ENCODE measurements at places on chromosomes 3 and 15.

- DNase-seq: no peak
Observed at GRCh38 chr15:41955807-41956525, 16.4 kb downstream of the EHD4 start.

DNA sequence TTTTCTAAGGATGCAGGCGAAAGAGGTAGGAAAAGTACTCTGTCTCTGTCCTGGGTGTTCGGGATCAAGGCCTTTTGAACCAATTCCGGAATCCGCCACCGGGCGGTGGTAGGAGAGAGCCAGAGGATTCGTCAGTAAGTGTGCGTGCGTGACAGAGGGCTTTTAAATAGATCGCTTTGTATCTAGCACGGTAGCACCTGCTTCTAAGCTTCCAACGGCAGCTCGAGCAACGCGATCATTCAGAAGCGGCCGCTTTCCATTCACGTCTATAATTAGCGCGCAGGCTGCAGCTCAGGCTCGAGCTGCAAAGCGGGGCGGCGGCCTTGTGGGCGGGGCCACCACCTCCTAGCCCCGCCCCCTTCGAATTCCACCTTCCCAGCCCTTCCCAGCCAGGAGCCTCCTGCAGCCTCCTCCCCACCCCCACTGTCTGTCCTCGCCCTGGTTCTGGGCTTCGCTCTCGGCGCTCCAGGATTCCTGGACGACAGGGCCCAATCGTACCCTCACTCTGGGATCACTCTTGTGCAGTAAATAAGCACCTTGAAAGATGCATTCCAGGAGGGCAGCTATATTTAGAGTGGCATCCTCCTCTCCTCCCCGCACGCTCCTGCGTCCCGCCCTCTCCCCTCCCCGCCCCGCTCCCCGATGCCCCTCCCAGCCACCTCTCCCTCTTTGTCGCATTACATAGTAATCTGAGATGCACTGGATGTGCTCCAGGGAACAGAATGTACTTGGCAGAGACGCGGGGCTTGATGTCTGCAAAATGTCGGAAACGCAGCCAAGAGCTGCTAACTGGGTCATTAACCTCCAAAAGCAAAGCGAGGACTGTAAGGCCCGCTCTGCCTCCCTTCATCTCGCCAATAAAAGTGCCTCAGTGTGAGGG, 224.1 kb upstream of the TPRG1 start:
- DNase-seq: no peak

DNA sequence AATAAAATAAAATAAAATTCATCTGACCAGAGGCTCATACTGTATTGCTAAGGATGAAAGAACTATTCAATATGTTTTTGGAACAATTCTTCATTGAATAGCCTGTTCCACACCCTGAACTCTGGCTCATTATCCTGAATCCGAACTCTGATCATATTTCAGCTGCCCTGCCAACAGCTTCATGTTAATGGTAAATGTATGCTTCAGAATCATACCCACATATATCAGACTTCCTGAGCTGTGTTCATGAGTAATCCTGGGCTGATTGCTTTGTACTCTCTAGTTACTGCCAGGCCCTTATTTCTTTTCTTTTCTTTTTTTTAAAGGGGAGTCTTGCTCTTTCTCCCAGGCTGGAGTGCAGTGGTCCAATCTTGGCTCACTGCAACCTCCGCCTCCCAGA, 11.8 kb downstream of the INO80 start:
- no peak for DNase-seq

DNA sequence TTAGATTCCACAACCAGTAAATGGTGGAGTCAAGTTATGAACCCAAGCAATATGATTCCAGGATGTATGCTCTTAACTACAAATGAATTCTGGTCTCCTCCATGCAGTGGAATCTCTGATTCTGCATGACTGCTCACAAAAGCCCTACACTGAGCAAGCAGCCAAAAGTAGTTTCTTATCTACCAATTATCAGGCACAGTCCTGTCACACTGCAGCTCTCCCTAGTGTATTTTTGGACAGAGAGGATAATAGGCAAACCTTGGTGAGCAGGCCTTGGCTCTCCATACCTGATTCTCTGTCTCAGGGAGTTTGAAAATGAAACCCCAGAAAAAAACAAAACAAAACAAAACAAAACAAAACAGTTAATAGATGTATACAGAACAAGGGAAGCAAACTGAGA, 3.5 kb upstream of the SSR3 start:
- no peak for DNase-seq

DNA sequence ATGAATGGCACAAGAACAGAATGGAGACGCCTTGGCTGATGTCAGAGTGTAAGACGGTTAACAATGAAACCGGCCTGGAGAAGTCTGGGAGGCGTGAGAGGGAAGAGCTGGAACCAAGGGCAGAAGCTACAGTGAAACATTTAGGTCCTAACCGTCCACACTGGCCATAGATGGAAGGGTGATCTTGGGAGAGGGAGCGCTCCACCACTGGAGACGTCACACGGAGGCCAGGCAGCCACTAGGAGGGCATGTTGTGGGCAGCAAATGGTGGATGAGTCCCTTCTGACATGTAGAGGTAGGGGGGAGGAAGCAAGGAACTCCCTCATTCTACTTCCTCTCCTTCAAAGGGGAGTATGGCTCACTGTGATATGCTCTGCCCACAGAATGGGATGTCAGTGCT, 23.8 kb downstream of the FEM1B start:
- DNase-seq: no peak

GRCh38 chr15:50355980-50356379, 982 bp upstream of the GABPB1 start:
- no peak for DNase-seq

GRCh38 chr15:36701336-36701735, 121.9 kb downstream of the CDIN1 start:
- no peak for DNase-seq

DNA sequence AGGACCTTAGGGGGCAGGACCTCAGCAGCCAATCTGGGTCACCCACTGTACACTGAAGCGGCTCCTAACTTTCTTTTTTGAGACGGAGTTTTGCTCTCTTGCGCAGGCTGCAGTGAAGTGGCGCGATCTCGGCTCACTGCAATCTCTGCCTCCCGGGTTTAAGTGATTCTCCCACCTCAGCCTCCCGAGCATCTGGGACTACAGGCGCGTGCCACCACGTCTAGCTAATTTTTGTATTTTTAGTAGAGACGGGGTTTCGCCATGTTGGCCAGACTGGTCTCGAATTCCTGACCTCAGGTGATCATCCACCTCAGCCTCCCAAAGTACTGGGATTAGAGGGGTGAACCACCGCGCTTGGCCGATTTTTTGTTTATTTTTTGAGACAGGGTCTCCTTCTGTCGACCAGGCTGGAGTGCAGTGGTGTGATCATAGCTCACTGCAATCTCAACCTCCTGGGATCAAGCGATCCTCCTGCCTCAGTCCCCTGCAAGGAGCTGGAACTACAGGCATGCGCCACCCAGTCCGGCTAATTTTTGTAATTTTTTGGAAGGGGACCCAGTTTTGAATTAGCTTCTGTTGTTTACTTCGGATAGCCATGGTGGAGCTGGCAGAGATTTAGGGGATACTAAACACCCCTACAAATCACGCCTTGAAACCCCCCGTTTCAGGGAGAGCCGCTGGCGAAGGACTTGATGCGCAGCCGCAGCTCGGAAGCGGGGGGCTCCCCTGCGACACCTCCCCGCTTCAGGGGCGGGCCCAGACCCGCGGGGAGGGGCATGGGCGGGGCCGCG, 1.5 kb upstream of the CLK3 start:
- no peak for DNase-seq

GRCh38 chr3:63979093-63979885, 44.0 kb downstream of the PSMD6 start:
- no peak for DNase-seq

DNA sequence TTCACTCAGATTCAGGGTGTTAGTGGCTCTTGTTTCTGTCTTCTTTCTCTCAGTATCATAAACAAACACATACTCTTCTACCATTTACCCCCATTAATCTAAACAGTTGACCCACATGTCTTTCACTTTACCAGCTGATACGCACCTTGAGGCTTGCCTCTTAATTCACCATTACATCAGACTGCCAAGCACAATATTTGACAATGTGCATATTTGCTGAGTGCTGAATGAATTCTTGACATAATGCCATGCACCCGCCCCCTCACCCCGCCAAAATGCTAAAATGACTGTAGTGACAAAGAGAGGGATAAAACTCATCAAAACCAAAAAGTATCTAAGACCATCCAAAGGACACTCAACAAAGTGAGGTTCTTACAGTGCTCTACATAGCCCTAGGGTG, 57.4 kb downstream of the NGLY1 start:
- DNase-seq: no peak

- no peak for DNase-seq
Observed at GRCh38 chr3:119416873-119417272, 46.5 kb downstream of the TMEM39A start.

- no peak for DNase-seq
Observed at GRCh38 chr15:96262549-96263489, 67.7 kb upstream of the NR2F2 start.

DNA sequence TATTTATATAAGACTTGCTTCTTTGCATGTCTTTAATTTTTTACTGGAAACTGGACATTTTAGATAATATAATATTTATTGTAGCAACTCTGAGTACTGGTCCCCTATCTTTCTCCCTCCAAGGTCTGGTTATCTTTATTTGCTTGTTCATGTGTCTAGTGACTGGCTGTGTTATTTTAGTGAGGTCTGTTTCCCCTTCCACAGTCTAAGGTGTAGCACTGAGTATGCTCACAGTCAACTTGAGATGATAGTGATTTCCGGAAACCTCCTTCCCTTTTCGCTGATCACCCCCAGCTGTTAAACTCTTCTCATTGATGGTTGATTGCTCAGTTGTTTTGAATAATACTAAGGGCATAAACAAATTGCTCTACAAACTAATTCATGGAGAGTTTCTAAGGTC, 37.0 kb downstream of the PCNP start:
- no peak for DNase-seq

GRCh38 chr3:94246171-94246570, 183.3 kb downstream of the NSUN3 start:
- no peak for DNase-seq

GRCh38 chr3:31249545-31249944, 283.2 kb upstream of the STT3B start:
- DNase-seq: no peak

DNA sequence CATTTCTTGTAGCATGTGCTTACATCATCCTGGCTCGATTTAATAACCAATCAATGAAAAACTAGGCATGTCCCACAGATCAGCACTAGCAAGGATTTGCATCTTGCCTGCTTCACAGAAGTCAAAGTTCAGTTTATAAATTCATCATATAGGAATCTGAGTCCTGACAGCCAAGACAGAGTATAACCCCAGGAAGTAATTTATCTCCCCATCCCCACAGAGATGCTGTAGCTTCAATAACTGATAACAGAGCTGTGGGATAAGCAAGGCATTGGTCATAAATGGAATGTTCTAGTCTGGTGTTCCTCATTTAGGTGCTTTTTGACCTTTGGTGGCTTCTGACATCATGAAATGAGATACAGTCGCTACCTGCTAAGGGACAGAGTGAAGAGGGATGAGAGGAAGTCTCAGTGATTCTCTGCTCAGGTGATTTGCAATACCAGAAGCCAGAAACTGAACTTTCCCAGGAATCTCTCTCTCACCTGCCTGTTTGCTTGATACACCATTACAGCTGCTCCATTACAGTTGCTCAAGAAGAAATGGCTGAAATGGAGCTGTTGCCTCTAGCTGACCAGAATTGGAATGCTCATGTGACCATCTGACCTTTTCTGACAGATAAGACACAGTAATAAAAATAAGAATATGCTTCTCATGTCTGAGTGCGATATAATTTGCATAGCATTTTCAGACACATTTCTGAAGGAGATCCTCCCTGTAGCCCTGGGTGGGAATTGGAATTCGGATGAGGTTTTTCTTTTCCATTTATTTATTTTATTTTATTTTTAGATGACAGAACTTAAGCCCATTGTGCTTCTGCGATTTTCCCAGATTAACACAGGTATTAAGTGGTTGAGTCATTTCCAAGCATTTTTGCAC, 217.1 kb upstream of the KCNMB2 start:
- DNase-seq: no peak

GRCh38 chr15:101611007-101611406, 41.2 kb downstream of the TM2D3 start:
- DNase-seq: no peak

GRCh38 chr3:106083207-106083606, 214.4 kb upstream of the CBLB start:
- no peak for DNase-seq

DNA sequence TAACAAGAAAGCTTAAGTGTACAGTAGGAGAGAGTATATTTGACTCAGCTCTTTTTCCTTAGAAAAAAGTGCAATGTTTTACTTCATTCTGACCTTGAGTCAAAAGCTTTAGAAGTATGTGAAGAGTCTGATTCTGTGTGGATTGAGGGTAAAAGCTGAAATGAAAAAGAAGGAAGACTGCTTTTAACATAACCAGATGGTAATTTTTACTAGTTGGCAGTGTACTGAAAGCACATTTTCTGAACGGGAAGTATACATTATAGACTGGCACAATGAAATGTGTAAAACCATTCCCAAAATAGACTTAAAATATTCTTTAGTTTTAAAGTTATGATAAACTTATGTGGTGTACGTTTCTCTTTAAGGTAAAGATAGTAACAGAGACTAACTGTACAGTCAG, 197.8 kb upstream of the ZNF717 start:
- no peak for DNase-seq

DNA sequence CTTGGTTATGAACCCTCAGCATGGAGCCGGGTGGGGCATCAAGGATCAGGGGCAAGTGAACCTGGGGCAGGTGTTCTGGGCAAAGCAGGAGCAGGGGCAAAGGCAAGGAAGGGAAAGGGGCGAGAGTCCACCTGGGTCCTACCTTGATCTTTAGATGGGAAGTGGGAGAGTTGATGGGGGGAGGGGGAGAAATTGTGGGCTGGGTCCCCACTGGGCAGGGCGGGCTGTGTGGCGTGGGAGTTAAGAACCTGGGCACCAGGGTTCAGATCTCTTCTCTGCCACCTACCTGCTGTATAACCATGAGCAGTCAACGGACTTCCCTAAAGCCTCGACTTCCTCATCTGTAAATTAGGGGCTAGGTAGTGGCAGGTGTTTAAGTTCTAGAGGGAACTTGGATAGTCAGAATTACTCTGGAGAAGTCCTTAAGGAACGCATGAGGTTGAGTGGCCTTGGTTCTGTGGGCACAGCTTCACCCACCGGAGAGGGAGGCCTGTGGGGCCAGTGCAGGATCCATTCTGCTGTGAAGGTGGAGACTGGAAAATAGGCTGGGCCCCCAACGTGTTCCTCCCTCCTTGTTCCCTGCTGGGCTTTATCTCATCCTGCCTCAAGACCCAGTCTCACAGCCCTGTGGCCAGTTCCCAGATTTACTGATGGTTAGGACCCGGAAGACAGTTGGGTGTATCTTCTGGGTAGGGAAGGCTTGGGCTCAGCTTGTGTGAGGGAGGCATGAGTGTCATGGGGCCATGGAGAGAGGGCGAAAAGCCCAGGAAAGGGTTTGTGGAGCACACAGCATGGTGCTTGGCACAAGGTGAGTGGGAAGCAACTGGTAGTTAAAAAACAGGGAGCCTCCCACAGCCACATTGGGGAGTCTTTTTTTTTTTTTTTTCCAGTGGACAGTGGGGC, 90.6 kb downstream of the EEFSEC start:
- DNase-seq: no peak

Measured in stimulated activated naive CD8-positive, alpha-beta T cell treated with anti-CD3 and anti-CD28 coated beads, Interleukin-15, amount 100 ng/mL, for 72 hours (primary cell).